ENCODE measurements at places on chromosomes 2 and 18.
A peak's percentile ranks its signal among the peaks of the same experiment; 100 is the strongest.

GRCh38 chr2:47905386-47906156 lies 727 bp downstream of the FBXO11 start:
- H3K36me3 ChIP-seq, result peaks cover 4% of the 10 kb centered on the region
- H3K27me3 ChIP-seq, result peaks cover 2% of the 10 kb centered on the region
- H3K4me3 ChIP-seq, result peak overlapping the region; percentile 98
- peak overlapping the region; percentile 96 for H3K27ac ChIP-seq

DNA sequence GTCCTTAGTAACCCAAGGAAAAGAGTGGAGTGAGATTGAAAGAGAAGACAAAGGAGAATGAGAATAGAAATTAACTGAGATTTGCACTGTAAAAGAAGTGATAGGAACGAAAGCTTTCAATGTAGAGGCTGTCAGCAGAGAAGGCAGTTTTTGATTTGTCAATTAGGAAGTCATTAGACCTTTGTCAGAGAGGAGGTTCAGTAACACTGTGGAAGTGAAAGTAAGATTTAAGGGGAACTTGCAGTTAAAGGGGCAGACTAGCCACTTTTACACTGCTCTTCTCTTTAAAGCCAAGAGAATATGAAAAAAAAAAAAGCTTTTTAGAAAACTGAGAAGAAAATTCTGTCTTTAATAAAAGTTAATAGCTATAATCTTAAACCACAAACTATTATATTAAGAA lies 11.5 kb upstream of the KYNU start:
- no peak overlapping the region for H3K4me3 ChIP-seq
- H3K27me3 ChIP-seq, result no peaks in the 10 kb centered on the region
- DNase-seq, result no peak

GRCh38 chr2:232668805-232669444 lies 28.2 kb upstream of the GIGYF2 start:
- no peak overlapping the region for H3K27ac ChIP-seq
- peak; percentile 9 for DNase-seq
- no peaks in the 10 kb centered on the region for H3K27me3 ChIP-seq
- no peak overlapping the region for H3K4me3 ChIP-seq
- no peaks in the 10 kb centered on the region for H3K36me3 ChIP-seq
- H3K4me1 ChIP-seq, result peaks cover 10% of the 10 kb centered on the region

DNA sequence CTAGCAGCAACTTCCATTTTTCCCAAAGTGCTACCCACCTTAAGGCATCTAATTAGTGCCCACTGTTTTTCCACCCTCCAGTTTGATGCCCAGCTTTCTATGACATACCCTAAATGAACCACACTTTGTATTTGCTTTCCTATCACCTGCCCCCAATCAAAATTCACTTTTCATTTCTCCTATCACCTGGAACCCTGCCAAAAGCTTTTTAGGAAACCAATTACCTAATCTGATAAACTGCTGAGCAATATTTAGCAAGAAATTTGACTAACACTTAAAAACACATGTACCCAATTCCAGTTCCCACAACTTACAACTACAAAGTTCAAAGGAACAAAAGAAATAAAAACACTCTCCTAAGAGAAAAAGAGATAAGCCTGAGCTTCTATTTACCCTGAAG lies 71.7 kb downstream of the IKZF2 start:
- no peaks in the 10 kb centered on the region for H3K36me3 ChIP-seq
- H3K27ac ChIP-seq, result no peak overlapping the region
- no peaks in the 10 kb centered on the region for H3K27me3 ChIP-seq
- no peak overlapping the region for H3K4me3 ChIP-seq
- no peaks in the 10 kb centered on the region for H3K4me1 ChIP-seq
- DNase-seq, result no peak
